ENCODE measurements at places on chromosomes 11 and 22.

GRCh38 chr11:100910808-100911207 lies 218.8 kb downstream of the PGR start:
- no peak for DNase-seq

- no peak for DNase-seq
These were observed 24.4 kb upstream of the IZUMO1R start for GRCh38 chr11:94279996-94280395.

- no peak for DNase-seq
These were observed 176.5 kb downstream of the TRPC6 start for GRCh38 chr11:101407324-101407723.

DNA sequence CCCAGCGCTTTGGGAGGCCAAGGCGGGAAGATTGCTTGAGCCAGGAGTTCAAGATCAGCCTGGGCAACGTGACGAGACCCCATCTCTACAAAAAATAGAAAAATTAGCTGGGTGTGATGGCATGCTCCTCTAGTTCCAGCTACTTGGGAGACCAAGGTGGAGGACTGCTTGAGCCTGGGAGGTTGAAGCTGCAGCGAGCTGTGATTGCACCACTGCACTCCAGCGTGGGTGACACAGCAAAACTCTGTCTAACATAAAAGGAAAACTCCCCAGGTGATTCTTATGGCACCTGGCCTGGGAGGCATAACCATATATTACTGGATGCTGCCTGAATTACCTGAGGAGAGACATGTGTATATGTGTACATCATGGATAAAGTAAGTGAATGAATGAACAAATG lies 29.1 kb downstream of the KIAA1671 start:
- no peak for DNase-seq

DNA sequence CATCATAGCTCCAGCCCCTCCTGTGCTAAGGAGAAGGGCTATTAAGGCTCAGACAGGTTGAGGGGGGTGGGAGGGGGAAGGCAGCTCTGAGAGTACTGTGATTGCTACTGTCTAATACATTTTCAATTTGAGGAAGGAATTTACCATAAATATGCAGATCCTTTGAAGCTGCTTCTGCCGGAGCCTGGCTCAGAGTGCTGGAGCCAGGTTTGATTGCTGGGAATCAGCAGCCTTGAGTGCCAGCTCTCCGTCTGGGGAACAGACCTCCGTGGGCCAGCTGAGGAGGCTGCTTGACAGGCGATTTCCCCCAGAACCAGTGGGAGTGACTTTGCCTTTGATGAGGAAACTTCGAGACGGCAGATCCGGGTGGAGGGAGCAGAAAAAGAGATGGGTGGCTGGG lies 141.7 kb upstream of the TBCEL start:
- no peak for DNase-seq

- peak; percentile 13 for DNase-seq
These were observed 12.8 kb downstream of the NFAM1 start for GRCh38 chr22:42419243-42419881.

DNA sequence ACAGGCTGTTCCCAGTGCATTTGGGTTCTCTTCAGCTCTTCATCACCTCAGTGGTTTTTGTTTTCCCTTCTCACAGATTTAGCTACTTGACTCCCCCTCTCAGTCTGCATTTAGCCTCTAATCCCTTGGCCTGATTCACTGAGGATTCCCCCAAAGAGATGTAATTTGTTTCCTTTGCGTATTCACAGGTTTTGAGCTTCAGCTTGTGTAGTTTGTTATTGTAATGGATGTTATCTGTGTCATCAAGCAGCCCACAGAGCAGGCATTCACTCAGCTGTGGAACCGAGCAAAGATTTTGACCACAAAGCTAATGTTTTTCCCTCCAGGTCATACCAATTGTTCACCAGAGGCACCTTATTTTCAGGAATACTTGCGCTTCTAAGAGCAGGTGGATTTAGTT lies 6.4 kb upstream of the ME3 start:
- DNase-seq: no peak

- DNase-seq: no peak
These were observed 44.2 kb upstream of the SMTN start for GRCh38 chr22:31036671-31037550.

DNA sequence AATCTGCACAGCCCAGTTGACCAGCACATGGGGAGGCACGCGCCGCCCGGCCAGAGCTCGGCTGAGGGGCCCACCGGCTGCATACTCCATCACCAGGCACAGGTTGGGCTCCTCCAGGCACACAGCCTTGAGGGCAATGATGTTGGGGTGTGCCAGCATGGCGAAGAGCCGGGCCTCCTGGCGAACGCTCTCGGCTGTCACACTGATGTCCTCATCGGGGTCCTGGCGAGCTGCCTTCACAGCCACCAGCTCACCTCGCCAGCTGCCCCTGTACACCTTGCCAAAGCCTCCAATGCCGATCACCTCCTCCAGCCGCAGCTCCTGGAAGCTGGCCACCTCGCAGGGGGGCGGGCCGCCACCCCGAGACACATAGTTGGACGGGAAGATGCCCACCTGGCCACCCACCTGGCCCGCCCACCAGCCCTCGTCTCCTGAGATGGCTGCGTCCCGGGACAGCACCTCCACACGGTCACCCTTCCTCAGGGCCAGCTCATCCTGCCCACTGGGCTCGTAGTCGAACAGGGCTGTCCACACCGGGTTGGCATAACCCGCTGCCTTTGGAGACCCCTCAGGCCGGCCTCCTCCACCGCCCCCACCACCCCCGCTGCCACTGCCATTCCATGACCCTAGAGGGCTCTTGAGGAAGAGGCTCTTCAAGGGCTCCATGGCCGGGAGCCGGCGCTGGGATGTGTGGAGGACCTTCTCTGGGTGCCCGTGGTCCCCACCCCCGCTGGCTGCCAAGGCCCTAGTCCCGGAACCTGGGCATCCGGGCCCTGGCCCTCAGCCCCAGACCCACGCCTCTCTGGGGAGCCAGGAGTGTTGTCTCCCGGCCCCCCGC lies 711 bp downstream of the MAP3K11 start:
- DNase-seq: peak; percentile 20

DNA sequence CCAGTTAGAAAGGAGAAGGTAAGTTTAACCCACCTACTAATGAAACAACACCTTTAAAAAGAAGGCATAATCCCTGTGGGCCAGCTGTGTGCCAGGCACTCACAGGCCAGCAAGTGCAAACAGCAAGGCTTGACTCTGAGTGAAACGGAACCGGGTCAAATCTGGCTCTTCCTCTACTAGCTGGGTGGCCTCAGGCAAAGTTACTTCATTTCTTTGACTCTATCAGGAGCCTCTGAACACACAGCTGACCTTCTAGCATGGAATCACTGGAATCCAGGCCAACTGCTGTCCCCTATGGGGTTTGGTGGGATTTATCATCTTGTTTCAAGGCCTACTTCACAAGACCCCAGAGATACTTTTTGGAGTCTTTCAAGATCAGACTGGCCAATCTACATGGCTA lies 3.3 kb downstream of the RAB38 start:
- DNase-seq: no peak

- DNase-seq: no peak
These were observed 28.0 kb downstream of the ZC3H12C start for GRCh38 chr11:110121204-110121603.

DNA sequence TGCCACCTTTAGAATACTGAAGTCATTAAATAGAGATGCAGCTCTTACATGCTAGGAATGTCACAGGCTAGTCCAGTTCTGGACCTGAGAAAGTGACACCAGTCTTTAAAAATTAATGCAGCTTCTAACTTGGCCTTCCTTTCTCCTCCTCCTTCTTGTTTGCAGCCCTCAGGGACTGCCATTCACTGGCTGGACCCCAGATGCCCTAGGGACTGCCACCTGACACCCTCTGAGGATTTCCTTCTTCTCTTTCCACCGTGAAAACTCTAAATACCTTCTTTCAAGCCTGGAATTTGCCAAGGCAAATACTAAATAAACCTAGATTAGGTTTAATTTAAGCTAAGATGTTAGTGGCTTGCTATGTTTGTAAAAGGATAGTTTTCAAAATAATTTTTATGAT lies 78.4 kb downstream of the MUC15 start:
- DNase-seq: no peak

DNA sequence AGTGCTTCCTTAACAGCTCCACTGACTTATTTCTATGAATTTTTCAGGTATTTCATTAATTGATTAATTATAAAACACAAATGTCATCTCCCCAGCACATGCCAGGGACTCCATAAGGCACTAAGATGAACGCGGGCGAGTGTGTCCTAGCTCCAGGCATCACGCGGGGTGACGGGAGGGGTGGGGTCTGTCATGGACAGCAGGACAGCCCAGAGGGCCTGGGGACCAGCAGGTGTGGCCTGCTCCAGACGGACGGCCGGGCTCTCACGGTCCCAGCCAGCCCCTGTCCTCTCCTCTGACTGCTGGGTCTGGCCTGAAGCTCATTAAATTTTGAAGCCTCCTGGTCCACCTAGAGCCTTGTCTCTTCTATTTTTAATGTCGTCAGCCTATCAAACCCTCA lies 531.1 kb downstream of the BRD1 start:
- DNase-seq: no peak

GRCh38 chr11:95404370-95404769 lies 173.4 kb upstream of the SESN3 start:
- DNase-seq: no peak

DNA sequence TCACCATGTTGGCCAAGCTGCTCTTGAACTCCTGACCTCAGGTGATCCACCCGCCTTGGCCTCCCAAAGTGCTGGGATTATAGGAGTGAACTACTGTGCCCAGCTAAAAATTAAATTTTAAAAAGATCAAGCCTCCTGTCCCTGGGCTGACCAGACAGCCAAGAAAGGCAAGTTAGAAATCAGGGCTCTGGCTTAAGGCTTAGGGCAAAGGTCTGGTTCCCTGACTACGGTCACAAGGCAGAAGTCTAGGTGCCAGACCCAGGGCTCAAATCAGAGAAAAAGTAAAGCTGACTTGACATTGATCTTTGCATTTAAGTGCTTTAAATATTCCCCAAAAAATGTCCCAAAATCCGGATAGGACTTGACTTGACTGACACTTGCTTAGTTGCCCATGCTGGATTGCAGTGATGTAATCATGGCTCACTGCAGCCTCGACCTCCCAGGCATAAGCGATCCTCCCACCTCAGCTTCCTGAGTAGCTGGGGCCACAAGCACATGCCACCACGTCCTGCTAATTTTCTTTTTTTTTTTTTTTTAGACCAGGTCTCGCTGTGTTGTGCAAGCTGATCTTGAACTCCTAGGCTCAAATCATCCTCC lies 17.3 kb upstream of the CRKL start:
- DNase-seq: no peak

- DNase-seq: peak; percentile 95
These were observed 3.5 kb upstream of the TPBGL start for GRCh38 chr11:75237050-75237449.

DNA sequence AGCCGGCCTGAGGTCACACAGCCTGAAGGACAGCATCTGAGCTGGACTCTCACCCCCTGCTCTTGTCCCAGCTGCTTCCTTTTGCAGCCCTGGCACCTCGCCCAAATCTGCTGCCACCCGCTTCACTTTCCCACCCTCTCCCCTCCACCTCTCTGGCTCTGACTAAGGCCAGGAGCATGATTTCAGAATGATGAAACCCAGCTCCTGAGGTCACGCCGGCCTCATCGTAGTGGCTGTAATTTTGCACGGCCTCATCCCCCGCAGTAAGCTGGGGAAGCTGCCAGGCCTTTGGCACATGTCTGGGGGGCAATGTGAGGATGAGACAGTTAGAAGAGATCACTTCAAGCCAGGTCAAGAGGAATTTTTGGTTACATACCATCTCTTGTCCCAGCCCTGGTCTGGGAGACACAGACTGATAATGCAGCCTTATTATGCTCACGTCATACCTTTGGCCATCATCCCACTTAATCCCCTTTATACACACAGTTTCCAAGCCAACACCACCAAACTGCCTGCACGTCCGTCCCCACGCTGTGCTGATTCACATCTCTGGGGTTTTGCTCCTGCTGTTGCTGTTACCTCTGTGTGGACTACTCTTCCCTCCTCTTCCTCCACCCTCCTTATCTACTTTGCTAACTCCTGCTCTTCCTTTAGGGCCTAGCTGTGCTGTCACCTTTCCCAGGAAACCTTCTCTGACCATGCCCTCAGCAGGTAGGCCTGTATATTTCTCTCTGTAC lies 58.1 kb downstream of the CHRDL2 start:
- DNase-seq: peak; percentile 30

DNA sequence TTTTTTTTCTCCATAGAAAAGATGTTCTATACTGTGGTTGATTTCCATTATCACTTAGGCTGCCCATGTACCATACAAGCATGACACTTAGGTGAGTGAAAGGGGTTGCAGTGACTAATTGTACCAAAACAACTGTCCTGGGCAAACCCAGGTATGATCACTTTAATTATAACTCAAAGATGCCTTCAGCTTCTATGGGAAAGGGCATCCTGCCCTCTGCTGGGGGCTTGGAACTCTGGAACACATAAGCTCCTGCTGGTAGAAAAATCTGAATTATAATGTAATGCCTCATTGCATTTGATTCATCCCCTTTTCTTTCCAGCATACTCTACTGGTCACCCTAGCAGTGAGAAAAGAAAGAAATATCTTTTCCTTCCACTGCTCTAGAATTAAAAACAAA lies 206.3 kb downstream of the DDX10 start:
- DNase-seq: no peak

DNA sequence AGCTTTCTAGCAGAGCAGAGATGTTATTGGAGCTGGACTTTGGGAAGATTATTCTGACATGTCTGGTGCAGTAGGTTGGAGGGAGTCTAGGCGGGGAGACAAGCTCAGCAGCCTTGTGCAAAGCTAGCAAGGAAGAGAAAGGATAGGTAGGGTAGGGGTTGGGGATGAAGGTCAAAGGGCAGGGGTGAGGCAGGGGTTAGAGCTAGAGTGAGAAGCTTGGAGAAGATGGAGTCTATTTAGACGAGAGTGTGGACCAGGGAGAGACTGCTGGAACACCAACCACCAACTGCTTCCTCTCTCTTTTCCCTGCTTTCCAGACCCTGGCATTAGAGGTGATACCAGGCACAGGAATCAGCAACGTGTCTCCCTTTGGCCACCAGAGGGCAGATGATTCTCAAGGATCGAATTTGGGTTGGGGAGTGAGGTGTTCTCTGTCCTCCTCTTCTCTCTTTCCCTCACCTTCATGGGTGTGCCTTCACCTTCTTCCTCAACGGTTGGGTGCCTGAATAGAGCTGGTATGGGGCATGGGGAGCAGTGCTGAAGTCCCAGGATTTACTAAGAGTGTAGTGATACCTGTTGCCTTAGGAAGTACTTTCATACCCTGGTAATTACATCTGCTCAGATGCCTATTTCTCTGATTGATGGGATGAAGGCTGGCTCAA lies 1.8 kb upstream of the MARK2 start:
- DNase-seq: peak; percentile 84

- no peak for DNase-seq
These were observed 344.5 kb upstream of the PLET1 start for GRCh38 chr11:112605093-112605666.

DNA sequence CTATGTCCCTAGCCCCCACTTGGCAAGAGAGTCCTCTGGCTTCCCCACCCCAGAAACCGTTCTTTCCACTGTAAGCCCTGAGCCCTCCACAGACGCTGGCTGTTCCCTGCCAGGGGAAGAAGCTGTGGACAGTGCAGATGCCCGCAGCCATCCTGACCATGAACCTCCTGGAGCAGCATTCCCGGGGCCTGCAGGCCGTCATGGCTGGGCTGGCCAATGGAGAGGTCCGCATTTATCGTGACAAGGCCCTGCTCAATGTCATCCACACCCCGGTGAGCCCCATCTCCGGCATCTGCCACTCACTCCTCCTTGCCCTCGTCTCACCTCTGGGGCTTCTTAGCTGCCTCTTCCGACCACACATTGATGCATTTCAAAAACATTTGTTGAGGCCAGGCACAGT lies 13.2 kb downstream of the BBS1 start:
- DNase-seq: no peak

- DNase-seq: peak; percentile 66
These were observed 383.7 kb downstream of the TMEM135 start for GRCh38 chr11:87421422-87421821.

GRCh38 chr22:37047006-37047405 lies 4.5 kb upstream of the KCTD17 start:
- no peak for DNase-seq

Data from DMS79 treated with DMSO at 0.1 percent for 48 hours (cell line).